Renal cortical epithelial cell (primary cell): ENCODE measurements at places on chromosomes 3 and 15. TPM values are rescaled to one million over a fixed set of nuclear protein-coding genes. Genes with fewer than 3 reads are reported as not detected.

CLDN16 gene
- total RNA-seq, result 30.2 and 41.8 TPM in 2 replicates

ACTC1 gene
- not detected in 2 replicates for total RNA-seq

P2RY14 gene
- not detected in 2 replicates for total RNA-seq

BCL2A1 gene
- total RNA-seq, result 9.9 TPM in 1 of 2 replicates, not detected in the other

VPS13C gene
- 58.5 and 117 TPM in 2 replicates for total RNA-seq

A4GNT gene
- total RNA-seq, result not detected in 2 replicates

DNA sequence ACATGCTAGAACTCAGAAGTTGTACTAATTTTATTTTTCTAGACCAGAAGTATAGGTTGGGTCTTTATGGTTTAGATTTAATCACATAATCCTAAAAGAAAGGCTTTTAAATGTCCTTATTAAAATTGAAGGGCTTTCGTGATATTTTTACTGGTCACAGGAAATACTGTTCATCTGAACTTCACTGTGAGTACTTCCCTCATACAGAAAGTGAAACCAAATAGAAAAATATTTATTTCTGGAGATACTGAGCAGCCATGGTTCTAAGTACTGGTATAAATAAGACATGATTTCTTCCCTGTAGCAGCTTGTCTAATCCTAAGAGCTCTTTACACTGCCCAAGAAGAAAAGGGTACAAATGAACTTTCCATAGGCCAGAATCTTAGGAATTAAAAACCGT lies 2.0 kb downstream of the SNRK start:
- DNase-seq, result peak; percentile 59

GRCh38 chr3:72274493-72275330 lies 489.8 kb upstream of the PROK2 start:
- DNase-seq, result no peak

DNA sequence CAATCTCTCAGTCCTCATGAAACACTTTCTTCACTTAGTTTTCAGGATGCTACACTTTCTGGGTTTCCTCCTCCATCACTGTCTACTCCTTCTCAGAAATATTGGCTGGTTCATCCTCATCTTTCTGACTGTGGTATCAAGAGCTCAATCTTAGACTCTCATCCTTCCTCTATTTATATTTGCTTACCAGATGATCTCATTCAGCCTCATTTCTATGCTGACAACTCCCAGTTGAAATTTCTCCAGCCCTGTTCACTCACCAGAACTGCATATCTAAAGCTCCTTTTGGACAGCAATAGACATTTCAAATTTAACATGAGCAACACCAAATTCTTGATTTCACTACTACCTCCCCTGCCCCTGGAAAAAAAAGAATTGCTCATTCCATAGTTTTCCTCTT lies 48.0 kb upstream of the FBN1 start:
- peak; percentile 23 for DNase-seq

GRCh38 chr3:178603735-178604134 lies 67.5 kb downstream of the KCNMB2 start:
- DNase-seq, result no peak

- DNase-seq, result peak; percentile 65
These were observed 181.0 kb downstream of the ATG7 start for GRCh38 chr3:11452885-11453847.

- no peak for DNase-seq
These were observed 24.8 kb upstream of the ZFAND6 start for GRCh38 chr15:80034629-80035028.

GRCh38 chr3:100454677-100455076 lies 37.7 kb upstream of the TMEM45A start:
- DNase-seq, result peak; percentile 62

GRCh38 chr3:109888026-109888425 lies 550.7 kb upstream of the DPPA4 start:
- no peak for DNase-seq

GRCh38 chr3:111781561-111782446 lies 77.3 kb upstream of the PHLDB2 start:
- DNase-seq, result no peak

GRCh38 chr3:180036092-180036670 lies 556 bp downstream of the PEX5L start:
- no peak for DNase-seq
